ENCODE measurements at places on chromosomes 6 and 20.
A peak's percentile ranks its signal among the peaks of the same experiment; 100 is the strongest.

- no peak for DNase-seq
Observed at GRCh38 chr6:169701311-169701953, 397 bp downstream of the WDR27 start.

DNA sequence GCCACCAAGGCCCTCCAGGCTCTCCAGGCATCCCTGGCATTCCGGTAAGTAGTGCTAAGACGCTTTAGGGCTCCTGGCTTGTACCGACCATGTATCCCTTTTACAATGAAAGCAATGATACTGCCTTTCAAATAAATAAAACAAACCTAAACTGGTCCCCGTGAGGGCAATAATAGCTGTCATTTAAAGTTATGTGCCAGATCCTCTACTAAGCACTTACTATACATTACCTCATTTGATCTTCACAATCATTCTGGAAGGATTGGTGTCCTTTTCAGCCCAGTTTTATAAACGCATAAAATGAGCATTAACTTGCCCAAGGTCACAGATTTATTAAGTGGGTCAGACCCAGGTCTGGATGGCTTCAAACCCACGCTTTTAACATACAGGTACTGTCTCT lies 114.7 kb downstream of the COL9A1 start:
- no peak for DNase-seq

- DNase-seq, result peak; percentile 41
Observed at GRCh38 chr6:14876778-14877613, 368.9 kb upstream of the JARID2 start.

- DNase-seq, result no peak
Observed at GRCh38 chr6:163764565-163764964, 350.0 kb downstream of the QKI start.

- DNase-seq, result no peak
Observed at GRCh38 chr20:47789081-47789763, 3.9 kb upstream of the SULF2 start.

DNA sequence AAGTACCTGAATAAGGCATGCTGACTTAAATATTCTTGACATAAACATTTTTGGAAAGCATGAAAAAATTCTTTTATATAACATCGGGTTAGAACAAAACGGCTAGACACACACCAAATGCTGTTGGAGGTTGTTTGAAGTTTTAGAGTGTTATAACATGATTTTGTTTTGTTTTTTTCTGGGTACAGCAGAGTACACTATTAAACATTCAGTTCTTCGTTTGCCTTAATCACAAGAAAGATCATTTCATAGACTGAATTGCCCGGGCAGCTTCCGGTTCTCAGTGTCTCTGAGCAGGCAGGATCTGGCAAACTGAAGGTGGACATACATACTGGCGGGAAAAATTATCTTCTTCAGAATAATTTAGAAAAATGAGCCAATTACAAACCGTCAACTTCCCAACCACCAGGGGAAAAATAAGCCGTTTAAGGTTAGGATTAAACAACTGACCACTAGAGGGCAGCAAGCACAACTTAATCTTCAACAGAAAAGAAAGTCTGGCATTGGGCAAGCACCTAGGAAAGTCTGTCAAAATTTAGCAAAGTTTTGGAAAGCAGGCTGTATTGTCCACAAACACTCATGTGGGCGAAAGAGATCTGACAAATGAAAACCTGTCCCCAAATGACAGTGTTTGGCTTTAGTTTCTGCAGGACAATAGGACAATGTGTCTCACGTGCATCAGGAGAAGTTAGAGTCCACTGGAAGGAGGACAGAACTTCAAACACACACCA lies 15.0 kb downstream of the ZNF217 start:
- peak; percentile 82 for DNase-seq

- DNase-seq, result no peak
Observed at GRCh38 chr6:12137480-12137879, 125.4 kb downstream of the HIVEP1 start.

- DNase-seq, result no peak
Observed at GRCh38 chr20:6612606-6612923, 154.9 kb upstream of the BMP2 start.

- no peak for DNase-seq
Observed at GRCh38 chr6:117352466-117353081, 73.2 kb downstream of the ROS1 start.

DNA sequence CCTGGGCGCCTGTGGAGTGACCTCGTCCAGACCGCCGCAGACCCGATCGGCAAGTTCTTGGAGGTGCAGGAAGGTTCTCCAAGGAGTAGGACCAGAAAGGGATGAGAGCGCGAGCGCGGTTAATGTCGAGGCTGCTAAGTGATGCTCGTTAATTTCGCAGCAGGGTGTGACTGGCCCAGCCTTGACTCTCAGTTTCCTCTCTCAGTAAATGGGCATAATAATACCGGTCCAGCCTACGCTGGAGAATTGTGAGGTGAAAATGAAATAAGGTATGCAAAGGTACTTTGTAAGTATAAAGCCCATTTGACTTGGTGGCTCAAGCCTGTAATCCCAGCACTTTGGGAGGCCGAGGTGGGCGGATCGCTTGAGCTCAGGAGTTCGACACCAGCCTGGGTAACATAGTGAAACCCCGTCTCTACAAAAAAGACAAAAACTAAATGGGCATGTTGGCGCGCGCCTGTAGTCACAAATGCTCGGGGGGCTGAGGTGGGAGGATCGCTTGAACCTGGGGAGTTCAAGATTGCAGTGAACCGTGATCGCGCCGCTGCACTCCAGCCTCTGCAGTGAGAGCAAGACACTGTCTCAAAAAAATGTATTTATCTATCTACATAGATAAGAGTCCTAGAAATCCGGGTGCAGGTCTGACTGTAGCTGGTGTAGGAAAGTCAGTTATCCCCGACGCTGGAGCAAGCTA lies 634 bp upstream of the BTBD9 start:
- DNase-seq, result no peak

- DNase-seq, result no peak
Observed at GRCh38 chr6:88636871-88637270, 326.5 kb downstream of the RNGTT start.

GRCh38 chr20:14664101-14664500 lies 326.7 kb upstream of the FLRT3 start:
- no peak for DNase-seq

DNA sequence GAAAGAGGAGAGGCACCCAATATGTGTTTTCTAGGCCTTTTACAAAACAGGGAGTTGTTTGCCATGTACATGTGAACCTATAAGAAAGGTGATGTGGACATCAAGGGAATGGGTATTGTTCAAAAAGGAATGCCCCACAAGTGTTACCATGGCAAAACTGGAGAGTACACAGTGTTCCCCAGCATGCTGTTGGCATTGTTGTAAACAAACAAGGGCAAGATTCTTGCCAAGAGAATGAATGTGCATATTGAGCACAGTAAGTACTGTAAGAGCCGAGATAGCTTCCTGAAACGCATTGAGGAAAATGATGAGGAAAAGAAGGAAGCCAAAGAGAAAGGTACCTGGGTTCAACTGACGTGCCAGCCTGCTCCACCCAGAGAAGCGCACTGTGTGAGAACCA lies 13.1 kb downstream of the QRSL1 start:
- no peak for DNase-seq

DNA sequence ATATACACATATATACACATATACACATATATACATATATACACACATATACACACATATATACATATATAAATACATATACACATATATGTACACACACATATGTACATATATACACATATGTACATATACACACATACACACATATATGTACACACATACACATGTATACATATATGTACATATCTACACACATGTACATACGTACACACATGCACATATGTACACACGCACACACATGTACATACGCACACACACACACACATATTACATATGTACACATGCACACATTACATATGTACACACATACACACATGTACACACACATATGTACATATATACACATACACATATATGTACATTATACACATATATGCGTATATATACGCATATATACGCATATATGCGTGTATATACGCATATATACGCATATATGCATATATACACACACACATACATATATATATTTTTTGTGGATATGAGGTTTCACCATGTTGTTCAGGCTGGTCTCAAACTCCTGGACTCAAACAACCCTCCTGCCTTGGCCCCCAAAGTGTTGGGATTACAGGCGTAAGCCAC lies 27.2 kb downstream of the SRC start:
- no peak for DNase-seq

GRCh38 chr20:59782986-59783640 lies 150.3 kb downstream of the SYCP2 start:
- no peak for DNase-seq
